ENCODE measurements at places on chromosomes 2 and 18.
A peak's percentile ranks its signal among the peaks of the same experiment; 100 is the strongest.

GRCh38 chr2:62506421-62506750, 391 bp upstream of the TMEM17 start:
- peak; percentile 9 for DNase-seq

- no peak for DNase-seq
Measured at GRCh38 chr2:16203069-16203468, 262.7 kb downstream of the MYCN start.

DNA sequence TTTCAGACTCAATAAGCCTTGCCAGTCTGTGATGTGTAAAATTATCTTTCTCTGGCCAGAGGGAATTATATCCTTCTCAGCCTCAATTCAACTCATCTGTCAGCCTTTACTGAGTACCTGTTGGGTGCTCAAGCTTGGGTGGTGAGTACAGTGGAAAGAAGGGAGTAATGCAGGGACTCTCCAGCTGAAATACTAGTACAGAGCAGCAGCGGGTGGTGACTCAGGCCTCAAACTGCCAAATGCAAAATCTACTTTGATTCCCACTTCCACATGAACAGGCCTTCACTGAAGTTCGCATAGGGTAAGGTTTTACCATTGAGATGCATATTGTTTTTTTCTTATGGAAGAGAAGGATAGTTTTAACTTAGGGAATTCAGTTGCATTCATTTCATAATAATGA, 326.8 kb downstream of the LRRTM1 start:
- DNase-seq: no peak

- peak; percentile 19 for DNase-seq
Measured at GRCh38 chr18:50009773-50010335, 185.1 kb downstream of the MYO5B start.

DNA sequence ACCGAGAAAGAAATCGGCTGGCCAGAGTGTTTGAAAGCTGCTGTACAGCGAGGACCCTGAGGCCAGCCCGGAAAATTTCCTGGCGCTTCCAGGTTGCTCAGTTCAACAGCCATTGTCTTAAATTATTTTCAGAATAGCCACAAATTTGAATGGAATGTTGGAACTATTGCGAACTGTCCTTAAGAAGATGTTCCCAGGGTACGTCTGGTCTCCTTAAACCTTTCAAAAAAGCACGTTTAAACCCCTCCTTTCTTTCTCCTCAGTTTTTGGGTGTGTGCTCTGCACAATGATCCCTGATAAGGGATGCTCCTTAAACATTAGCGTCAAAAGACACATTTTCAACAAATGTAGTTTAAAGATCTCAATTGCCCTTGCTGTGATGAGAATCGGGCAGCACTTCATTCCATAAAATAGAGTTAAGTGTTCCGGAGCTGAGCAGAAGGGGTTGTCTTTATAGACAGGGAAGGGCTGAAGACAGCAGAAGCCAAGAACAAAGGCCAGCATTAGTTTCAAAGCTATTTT, 14.5 kb upstream of the LPIN2 start:
- DNase-seq: no peak

GRCh38 chr2:1927896-1928568, 183.7 kb upstream of the PXDN start:
- no peak for DNase-seq

- DNase-seq: no peak
Measured at GRCh38 chr18:10378688-10379420, 75.6 kb upstream of the APCDD1 start.

DNA sequence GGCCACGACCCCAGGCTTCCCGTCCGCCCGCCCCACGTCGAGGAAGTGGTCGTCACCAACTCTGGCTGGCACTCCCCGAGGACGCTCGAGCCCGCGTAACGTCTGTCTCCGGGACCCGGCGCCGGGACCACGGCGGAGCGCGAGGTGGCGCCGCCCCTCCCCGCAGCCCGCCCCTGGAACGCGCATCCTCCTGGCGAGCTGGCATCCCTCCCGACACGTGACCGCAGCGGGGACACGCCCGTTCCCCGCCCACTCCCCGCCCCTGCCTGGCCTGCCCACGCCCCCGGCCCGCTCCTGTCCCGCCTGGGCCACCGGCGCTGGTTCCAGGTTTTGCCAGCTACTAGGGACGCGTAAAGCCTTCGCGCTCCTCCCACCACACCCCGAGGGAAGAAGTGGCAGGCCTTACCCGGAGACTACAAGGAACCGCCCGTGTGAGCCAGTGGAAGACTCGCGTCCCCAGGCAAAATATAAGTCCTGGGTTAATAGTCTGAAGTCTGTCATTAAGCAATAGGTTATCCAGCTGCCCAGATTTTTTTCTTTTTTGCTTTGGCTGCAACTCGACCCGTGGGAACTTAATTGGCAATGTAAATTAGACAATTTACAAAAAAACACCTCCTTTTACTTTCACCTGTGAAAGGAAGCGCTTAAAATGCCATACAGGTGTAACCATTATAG, at the start of gene OSBPL1A:
TSS of gene OSBPL1A (minus strand) at position 131 of the 675 bp plus-strand sequence. CDS start 20,291 bp downstream, outside the sequence.
- peak; percentile 97 for DNase-seq

GRCh38 chr18:32920796-32921787, 148.3 kb upstream of the KLHL14 start:
- DNase-seq: no peak

DNA sequence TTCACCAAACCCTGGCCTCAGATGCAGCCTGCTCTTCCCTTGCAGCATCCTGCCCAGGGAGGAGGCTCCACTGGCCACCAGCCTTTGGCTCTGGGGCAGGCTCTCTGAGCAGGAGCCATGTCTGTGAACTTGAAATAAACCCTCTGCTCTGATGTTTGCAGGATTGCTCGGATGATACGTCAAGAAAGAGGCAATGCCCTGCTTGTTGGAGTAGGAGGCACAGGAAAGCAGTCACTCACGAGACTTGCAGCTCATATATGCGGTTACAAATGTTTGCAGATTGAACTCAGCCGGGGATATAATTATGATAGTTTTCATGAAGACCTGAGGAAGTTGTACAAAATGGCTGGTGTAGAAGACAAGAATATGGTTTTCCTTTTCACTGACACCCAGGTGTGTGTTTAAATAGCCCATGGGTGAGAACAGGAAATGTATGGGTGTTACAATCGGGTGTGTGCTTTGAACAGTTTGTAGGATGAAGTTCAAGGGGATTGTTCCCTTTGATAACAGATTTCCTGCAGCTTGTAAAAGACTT, 177.9 kb downstream of the DNAH6 start:
- DNase-seq: no peak

DNA sequence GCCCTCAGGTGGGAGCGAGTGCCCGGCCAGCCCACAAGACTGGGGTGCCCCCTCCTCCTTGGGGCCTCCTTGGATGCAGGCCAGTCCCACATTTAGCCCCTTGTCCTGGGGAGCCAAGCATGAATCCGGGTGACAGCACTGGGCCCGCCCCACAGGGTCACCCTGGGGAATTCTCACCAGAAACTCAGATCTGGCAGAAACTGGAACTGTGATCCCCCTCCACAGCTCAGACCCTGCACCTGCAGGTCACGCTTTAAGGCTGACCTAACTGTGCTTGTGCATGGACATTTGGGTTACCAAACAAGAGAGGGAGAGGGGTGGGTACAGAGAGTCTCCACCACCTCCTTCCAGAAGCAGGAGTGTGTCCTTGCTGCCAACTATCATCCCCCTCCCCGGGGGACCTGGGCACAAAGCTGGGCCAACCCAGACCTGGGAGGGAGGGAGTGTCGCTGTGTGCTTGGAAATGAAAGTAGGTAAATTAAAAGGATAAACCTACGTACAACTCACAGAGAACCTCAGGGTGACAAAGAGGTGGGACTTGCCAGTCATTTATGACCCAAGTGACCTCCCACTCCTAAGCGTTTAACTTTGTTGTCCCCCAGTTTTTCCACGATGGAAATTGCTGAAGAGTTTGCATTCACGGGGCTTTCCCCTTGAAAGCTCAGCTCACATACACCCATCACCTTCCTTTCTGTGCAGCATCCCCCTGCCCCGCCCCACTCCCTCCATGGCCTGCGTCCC, 9.1 kb downstream of the ITM2C start:
- no peak for DNase-seq

GRCh38 chr18:78583739-78584458, 395.7 kb upstream of the SALL3 start:
- DNase-seq: no peak

- DNase-seq: no peak
Measured at GRCh38 chr18:50611529-50611941, 51.6 kb downstream of the MAPK4 start.

DNA sequence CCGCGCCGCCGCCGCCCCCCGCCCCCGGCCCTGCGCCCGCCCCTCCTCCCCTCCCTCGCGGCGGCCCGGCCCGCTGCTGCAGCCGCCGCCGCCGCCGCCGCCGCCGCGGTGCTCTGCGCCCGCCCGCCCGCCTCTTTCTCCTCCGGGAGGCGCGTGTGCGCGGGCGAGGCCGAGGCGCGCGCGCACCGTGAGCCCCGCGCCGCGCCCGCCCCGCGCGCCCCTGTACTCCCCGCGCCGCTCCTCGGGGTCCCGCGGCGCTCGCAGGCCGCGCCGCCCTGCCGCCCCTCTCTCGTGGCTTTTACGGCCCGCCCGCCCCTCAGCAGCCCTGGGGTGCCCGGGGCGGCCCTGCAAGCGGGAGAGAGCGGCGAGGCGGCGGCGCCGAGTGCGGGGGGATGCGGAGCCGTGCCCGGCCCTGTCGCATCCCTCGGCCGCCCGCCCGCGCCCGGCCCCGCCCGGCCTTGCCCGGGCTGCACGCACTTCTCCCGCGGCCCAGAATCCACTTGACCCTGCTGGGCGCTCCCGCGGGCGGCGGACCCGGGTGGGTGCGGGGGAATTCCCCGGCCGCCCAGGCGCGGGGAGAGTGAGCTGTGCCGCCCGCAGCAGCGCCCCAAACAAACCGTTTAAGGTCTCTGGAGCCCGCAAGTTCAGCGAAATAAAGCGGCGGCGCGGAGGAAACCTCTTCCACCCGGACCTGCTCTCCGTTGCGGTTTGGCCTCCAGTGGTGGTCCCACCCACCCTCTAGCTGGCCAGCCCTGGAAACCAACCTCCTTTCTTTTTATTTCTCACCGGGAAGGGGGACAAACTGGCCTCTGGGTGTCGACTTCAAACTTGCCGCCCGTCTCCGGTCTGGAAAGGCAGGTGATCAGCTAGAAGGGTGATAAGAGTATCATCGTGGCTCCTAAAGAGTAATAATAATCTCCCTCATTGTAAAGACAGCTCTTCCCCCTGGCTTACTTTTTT, 37.4 kb downstream of the AFF3 start:
- peak; percentile 38 for DNase-seq

GRCh38 chr18:14922965-14923565, 175.1 kb downstream of the ANKRD30B start:
- DNase-seq: no peak

Measured in NCI-H2171 (cell line).